Caki2 (cell line): ENCODE measurements at places on chromosomes 5 and 9. TPM values are rescaled to one million over a fixed set of nuclear protein-coding genes. Genes with fewer than 3 reads are reported as not detected.

FGF18 gene
- 3.6 and 9.5 TPM in 2 replicates for total RNA-seq

KIF20A gene
- total RNA-seq: 33.1 and 43.9 TPM in 2 replicates

NSMF gene
- 33.8 and 41.5 TPM in 2 replicates for total RNA-seq

SLC36A2 gene
- total RNA-seq: not detected in 2 replicates

CCDC183 gene
- 1.1 TPM in 1 of 2 replicates, not detected in the other for total RNA-seq

ASPN gene
- total RNA-seq: not detected in 2 replicates

PCDHA1 gene
- total RNA-seq: not detected in 2 replicates

DNA sequence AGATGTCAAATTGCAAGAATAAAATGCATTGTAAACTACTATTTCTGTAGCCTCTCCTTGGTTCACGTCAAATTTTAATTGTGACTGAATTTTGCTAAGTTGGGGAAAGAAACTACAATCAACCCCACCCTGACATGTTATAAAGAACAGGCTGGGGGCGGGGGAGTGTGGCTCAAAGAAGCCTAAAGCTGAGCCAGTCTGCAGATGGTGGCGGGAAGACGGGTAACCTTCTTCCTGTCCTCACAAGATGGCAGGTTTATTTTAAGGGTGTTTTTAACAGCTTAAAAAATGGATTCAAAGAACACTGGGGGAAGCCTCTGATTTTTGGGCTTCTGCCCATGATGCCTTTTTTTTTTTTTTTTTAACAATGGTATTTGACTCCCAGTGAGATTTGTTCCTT lies 68.5 kb upstream of the MELK start:
- no peak for DNase-seq

DNA sequence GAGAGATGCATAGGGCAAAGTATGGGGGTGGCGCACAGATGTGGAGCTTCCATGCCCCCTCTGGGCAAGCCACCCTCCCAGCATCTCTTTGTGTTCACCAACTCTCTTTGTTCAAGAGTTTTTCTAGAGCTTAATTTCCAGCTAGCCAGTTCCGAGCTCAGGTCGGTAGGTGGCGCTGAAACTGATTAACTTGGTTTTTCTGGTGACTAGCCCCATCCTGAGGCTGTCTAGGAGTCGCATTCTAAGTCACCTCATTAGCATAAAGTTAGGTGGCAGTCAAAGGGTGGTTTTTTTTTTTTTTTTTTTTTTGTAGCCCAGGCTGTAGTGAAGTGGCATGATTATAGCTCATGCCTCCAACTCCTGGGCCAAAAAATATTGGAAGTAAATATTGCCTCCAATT lies 476.4 kb downstream of the KDM4C start:
- no peak for DNase-seq

GRCh38 chr9:130201399-130201873 lies 29.2 kb downstream of the NCS1 start:
- no peak for DNase-seq

GRCh38 chr5:157161996-157162395 lies 4.1 kb downstream of the GARIN3 start:
- no peak for DNase-seq
